Stimulated activated naive CD8-positive, alpha-beta T cell treated with anti-CD3 and anti-CD28 coated beads, Interleukin-15, Interleukin-2, amounts not matched to agents 100 U/mL and 50 U/mL, for 24 hours (primary cell): ENCODE measurements at places on chromosomes 3 and 15.
A peak's percentile ranks its signal among the peaks of the same experiment; 100 is the strongest.

DNA sequence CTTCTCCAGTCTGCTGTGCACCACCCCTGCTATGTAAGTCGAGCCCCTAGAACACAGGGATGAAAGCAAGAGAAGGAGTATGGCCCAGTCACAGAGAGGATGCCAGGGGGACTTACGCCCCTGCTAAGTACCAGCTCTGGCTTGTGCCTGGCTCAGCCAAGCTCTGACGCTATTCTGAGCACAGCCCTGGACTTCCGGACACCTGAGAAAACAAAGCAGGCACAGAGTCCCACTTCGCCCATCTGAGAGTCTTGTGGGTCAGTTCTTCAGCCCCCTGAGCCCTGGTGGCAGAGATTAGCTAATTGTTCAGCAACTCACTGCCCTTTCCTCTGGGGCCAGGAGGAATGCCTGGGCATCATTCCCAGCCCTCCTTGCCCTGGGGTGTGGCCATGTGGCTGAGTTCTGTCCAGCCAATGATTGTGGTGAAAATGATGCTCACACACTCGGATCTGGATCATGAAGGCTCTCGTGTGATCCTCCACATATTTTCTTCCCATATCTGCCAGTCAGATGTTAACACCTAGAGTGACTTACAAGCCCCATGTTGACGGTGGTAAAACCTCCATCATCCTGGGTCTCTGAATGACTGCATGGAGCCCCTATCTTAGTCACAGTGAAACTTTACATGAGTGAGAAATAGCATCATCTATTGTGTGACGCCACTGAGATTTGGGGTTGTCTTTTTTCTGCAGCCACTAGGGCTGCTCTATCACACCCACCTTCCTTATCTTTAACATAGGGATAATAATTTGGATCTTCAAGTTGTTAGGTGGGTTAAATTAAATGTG, 105.7 kb downstream of the TPRA1 start:
- DNase-seq: peak; percentile 23

GRCh38 chr15:35888815-35889214, 342.9 kb upstream of the DPH6 start:
- DNase-seq: no peak

GRCh38 chr15:97867870-97868269, 92.6 kb upstream of the ARRDC4 start:
- DNase-seq: no peak

DNA sequence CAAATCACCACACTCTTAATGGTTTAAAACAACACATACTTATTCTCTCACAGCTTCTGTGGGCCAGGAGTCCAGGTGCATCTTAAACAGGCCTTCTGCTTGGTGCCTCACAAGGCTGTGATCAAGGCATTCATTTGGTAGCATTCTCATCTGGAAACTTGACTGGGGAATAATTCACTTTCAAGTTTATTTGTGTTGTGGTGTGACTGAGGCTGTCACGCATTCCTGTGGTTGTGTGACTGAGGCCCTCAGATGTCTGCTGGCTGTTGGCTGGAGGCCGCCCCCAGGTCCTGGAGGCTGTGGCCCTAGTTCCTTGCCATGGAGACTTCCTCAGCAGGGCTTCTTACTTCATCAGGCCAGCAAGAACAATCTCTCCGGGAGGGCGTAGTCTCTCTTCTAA, 16.9 kb upstream of the FAM3D start:
- peak; percentile 17 for DNase-seq

GRCh38 chr3:23762759-23763477, 42.8 kb upstream of the UBE2E1 start:
- DNase-seq: no peak

DNA sequence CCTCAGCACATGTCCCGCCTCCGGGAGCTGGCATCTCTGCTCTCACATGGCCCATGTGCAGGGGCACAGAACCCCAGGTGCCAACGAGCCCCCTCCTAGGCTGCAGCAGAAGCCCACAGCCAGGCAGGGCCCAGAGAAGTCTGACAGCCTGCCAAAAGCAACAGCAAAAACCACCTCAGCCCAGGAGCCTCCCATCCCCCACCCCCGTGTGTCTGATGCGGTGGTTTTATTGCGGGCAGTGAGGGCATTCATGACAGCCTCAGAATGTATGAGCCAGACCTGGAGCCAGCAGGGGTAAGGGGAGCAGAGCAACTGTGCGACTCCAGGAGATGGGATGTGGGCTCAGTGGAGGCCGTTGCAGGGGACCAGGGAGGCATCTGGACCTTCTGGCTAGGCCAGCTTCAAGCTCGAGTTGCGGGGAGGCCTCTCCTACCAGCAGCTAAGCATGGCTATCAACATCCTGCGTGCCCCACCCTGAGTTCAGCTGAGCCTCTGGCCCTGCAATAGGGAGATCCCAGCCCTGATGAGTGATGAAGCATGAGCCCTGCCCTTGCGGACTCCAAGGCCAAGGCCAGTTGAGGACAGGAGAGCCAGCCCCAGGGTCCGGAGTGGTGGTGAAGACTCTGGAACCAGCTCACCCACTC, 52.5 kb downstream of the CYP11A1 start:
- peak; percentile 72 for DNase-seq

GRCh38 chr3:43892526-43892925, 201.8 kb downstream of the ABHD5 start:
- DNase-seq: no peak

DNA sequence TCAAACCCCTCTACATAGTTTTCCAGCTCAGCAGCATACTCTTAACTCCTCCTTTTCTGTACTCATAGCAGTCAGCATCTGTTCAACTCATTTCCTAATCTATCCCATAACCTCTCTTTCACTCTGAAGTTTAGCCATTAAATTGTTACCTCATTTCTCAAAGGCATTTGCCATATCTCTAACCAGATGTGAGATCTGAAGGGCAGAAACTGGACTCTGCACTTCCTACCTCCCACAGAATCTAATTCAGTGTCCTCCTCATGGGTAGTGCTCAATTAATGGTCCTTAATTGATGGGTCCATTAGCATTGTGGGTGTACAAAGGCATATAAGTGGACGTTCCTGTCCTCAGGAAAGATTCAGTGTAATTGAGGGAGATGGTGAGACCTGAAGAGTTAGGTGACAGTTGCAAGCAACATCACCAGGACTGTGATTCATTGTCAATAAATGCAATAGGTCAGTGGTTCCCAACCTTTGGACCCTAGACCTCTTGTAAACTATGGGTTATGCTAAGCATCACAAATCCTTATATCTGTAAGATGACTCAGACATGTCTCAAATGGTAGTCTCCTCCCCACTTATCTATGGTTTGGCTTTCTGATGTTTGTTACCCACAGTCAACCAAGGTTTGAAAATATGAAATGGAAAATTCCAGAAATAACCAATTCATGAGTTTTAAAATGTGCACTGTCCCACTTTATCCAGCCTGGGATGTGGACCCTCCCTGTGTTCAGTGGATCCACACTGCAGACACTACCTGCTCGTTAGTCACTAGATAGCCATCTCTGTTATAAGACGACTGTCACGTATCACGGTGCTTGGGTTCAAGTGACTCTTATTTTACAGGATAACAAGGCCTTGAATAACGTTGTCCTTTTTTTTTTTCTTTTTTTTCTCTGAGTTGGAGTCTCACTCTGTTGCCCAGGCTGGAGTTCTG, 25.0 kb upstream of the UACA start:
- DNase-seq: no peak

- DNase-seq: no peak
Observed at GRCh38 chr3:36060950-36061349, 319.4 kb upstream of the STAC start.

DNA sequence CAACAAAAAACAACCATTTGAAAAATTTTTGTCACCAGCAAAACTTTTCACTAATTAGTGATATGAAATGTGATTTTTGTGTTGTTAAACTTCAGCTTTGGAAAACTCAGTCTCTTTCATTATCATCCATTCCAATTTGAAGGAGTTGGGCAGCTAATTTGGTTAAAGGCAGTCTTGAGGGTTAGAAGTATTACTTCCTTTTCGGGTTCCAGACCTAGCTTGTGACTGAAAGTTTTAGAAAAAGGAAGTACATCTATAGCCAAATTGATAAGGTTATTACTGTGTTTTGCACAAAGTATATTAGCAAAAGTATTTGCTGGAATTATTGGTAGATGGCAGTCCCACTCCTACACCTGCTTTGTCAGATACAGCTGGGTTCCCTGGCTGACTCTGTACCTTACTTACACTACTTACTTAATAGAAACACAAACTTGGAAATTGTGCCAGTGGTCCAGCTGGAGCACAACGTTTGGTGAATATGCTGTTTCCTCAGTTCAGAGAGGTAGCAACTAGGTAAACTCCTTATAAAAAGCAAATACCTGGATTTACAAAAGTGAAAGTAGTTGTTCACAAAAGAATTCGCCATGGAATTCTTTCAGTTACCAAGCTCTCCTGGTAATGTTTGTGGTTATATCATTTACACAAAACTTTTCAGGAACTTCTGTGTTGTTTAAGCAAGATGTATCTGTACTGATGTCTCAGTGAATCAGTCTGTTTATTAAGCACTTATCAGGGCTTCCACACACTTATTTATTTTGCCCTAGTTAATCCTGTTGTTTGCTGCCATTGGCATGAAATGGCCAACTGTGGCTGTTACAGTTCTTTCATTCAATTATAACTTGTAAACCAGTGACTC, 31.6 kb downstream of the TIPARP start:
- DNase-seq: no peak

- DNase-seq: no peak
Observed at GRCh38 chr15:95946241-95946640, 384.3 kb upstream of the NR2F2 start.

GRCh38 chr3:144189044-144189443, 217.4 kb downstream of the DIPK2A start:
- DNase-seq: no peak

DNA sequence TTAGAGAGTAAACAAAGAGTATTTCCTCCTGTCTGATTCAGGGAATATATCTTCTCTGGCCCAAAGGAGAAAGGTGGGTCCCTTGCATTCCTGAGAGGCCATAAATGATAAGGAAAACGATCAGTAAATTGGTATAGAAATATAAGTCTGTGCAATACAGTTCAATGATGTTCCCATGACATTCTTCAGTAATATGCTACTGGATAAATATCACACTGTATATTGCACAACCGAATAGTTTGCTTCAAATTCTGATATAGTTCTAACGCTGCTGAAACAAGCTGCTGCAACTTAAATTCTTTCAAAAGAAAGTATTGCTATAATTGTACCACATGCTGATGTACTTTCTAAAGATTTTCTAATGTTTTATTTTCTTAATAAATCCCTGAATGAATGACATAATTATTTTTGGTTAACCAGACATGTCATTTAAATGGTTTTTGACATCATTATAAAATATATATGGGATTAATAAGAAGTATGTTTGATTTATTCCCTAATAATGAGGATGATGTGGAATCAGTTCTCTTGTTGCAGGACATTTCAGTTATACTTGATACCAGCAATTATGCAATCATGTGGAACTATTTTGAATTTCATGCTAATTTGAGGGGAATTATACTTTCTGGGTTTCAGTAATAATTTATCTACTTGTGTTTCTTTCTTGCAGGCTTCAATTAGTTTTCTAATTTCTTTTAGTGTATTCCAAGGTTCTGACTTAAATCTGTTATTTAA, 44.9 kb downstream of the FGF7 start:
- no peak for DNase-seq

DNA sequence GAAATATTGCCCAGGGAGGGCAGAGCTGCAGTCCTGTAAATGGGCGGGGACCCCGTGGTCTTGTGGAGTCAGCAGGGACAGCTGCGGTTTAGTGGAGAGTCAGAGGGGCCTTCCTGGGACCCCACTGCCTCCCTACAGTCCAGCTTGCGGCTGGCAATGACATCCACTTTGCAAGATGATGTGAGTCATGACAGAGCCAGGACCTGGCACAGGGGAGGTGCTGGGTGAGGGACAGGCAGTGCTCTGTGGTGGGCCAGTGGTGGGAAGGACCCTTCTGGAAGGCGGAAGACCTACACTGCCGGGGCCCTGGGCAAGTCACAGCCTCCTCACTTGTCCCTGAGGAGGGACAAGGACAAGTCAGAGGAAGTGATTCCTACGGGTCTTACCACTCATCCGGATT, 17.8 kb downstream of the APBA2 start:
- DNase-seq: no peak

GRCh38 chr3:126477061-126477380, 1.3 kb upstream of the ZXDC start:
- no peak for DNase-seq

DNA sequence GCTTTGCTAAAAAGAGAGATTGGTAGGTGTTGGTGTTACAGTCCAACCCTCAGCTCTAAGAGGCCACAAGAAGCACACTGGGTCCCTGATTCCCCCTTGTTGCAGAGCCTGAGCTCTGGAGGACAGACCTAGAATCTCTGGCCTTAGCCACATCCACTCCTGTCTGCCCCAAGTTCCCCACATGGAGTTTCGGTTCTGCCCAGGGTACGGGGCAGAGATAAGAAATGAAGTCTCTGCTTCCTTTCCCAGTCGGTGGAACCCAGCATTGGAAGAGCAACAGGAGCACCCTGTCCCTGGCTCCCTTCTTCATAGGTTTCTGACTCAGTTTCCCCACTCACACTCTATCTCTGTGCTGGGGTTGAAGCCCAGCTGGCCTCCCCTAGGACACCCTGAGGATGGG, 13.2 kb downstream of the PRR23E start:
- DNase-seq: no peak

DNA sequence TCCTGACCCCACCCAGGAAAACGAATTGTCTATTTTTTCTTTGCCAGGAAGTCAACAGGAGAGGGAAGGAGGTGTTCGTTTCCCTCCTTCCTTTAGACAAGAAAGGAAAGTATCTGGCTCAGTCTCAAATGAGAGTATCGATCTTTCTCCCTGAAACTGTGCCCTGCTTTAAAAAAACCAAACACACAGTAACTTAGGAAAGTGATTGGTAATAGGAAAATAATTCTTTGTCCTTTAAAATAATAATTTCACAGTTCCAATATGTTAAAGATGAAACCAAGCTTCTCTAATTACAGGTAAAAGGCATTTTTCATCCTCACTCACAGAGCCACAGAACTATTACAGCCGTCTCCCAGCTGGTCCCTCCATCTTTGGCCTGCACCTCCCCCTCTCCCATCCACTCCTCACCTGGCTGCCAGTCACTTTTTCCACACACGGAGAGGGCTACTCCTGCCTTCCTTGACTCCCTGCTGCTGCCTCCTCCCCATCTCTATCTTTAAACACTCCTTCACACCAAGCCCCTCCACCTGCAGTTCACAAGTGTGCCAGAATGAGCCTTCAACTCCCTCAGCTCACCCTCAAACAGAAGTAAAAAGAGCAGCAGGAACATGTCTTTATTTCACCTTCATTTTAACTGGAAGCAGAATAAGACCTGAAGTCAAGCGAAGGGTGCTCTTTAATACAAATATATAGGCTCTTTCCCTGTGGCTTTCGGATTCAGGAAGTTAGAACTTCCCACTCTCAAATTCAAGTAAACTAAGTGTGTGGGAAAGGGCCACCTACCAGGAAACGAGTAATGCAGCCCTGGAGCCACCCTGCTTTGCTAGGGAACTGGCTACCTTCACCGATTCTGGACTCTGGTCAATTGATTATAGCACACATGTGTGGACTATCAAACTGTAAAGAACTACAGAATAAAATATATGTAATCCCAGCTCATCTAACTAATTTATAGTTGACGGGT, 116.4 kb downstream of the SENP2 start:
- DNase-seq: no peak
